Stimulated activated CD4-positive, alpha-beta T cell treated with anti-CD3 and anti-CD28 coated beads, Interleukin-1b, Interleukin-23, amount 100 ng/mL, for 1 hour (primary cell): ENCODE measurements at places on chromosomes 12 and 14.
A peak's percentile ranks its signal among the peaks of the same experiment; 100 is the strongest.

DNA sequence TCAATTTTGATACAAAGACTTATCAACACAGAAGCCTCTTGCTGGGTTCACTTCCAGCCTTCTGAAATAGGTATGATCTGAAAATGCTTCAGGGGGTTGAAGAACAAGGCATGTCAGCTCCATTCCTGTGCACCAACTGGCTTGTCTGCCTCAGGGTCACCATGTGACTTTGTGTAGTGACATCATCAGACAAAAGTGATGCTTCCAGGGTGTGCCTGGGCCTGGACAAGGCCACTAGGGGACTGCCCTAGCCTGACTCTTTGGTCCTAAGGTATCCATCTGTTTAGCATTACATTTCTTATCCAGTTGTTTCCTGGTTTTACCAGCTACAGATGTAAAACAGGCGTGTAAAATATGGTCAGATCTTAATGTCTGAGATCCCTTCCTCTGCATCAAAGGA lies 155.6 kb downstream of the CAND1 start:
- DNase-seq, result no peak

- DNase-seq, result no peak
Measured at GRCh38 chr14:53884601-53885000, 72.0 kb downstream of the BMP4 start.

DNA sequence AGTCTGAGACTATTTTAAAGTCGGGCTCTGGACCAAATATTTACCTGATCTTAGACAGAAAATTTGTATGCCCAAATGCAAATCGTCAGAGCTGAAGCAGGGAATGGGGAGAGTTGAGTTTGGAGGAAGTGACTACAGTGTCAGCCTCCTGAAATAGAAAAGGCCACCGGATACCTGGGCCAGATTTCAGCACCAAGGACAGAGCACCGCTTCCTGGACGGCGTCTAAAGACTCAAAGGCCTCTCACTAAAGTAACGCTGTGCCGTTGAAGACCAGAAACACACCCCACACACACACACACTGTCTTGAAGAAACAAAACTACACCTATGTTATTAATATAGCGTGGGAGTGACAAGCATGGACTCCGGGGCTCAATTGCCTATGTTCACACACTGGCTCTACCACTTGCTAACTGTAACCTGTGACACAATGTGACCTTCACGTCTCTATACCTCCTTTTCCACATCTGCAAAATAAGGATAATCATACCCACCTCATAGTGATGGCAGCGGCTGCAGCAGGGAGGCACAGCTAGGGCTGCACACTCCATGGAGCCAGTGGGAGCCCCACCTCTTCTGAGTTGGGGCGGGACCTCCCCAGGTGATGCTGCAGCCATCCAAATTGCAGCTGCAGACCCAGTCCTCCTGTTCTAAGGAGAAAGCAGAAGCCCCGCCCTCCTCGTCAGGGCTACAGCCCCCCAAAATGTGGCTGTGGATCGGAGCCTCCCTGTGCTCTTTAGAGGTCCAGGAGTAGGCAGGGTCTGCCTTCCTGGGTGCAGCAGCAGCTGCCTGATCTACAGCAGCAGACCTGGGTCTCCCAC lies 35.6 kb downstream of the KRT76 start:
- DNase-seq, result peak; percentile 29

GRCh38 chr14:35337269-35338255 lies 45.4 kb downstream of the PSMA6 start:
- no peak for DNase-seq

DNA sequence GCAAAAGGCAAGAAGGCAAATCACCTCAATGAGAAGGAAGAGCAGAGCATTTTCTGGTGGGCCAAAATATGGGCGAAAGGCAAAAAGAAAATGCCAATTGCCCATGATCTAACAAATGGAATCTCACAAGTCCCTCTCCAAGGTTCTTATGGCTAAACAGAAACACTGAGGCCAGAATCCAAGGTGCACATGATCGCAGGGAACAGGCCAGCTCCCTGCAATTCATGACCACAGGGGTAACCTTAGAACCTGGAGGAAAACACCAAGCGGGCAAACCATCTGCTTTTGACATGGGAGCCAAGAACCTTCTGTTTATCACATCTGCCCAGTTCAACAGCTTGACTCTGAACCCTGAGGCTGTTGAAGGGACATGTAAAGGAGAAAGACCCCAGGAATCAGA lies 60.0 kb downstream of the NT5DC3 start:
- no peak for DNase-seq

- no peak for DNase-seq
Measured at GRCh38 chr12:131684015-131684725, 26.7 kb upstream of the SFSWAP start.

- no peak for DNase-seq
Measured at GRCh38 chr14:90453401-90453951, 56.6 kb downstream of the CALM1 start.

- no peak for DNase-seq
Measured at GRCh38 chr14:104637546-104638003, 33.0 kb upstream of the TMEM179 start.

DNA sequence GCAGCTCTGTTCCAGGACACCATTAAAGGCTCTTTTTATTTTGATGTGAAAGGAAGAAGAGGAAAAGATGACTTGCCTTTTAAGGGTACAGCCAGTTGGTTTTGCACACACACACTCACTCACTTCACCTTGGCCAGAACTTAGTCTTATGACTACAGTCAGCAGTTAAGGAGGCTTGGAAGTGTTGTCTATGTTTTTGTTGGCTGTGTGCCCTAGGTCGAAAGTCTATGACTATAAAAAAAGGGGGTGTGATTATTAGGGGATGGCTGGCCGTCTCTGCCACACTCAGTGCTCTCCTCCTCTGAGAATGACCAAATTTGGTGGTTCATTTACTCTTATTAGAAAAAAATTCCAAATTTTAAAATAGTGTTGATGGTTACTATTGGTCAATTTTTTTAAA lies 139.5 kb upstream of the OTX2 start:
- no peak for DNase-seq
